ENCODE measurements at places on chromosomes 3 and 15. TPM values are rescaled to one million over a fixed set of nuclear protein-coding genes. Genes with fewer than 3 reads are reported as not detected.

IGSF10 gene
- 0.07 TPM for total RNA-seq

- DNase-seq = no peak
Observed at GRCh38 chr3:172286548-172287148, 161.6 kb downstream of the GHSR start.

DNA sequence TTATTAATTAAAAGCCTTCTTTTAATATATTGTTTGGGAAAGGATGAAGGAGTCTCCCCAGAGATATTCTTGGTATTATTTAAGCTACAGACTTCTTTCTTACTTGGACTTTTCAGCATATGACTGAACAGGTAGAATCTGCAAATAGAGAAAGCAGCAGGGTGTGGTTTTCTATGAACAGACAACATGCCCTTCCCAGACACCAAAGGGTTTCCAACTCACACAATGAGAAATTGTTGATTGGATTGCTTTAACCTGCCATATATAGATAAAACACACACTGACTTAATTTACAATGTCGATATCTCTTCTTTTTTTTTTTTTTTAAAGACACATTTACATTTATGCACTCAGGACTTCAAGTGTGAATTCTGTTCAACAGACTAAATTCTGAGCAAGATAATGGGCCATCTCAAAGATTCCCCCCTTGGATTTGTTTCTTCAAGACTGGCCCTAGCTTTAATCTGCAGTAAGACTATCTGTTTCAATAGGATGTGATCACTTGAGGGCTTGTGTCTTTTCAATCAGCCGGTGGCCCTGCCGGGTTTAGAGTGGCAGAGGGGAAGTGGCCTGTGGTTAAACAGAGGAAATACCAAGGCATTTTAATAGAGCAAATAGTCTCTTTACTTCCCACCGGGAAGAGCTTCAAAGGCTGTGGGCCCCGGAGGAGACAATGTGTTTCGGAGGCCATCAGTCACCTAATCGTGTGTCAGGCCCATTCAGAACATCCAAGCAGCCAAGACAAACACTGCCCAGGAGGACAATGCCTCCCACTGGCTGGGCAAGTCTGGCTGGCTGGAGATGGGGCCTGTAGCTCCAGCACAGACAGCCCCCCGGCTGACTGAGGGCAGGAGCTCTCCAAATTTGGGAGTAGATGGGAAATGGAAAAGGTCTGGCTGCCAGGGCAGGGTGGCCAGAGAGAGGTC lies 6.1 kb downstream of the IL17RD start:
- DNase-seq = no peak

MOBP gene
- not detected for total RNA-seq

DNA sequence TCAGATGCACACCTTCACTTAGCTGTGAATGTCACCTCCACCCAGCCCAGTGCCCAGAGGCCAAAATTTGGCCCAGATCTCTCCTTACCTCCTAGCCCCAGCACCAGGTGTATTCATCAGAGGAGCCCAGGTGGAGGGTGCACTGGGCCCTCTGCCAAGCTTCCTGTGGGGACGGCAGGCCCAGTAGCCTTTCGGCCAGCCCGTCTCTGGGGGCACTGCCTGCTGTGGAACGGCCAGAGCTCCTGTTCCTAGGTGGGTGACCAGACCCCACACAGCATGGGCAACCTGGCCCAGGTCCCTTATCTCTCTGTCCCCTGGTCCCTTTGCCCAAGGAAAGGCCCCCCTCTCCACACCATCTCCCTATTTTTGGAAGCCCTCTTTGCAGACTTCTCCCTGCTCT lies 67.8 kb downstream of the AAGAB start:
- DNase-seq = no peak

GTF2A2 gene
- 81.6 TPM for total RNA-seq

HTR3E gene
- total RNA-seq = not detected

DNA sequence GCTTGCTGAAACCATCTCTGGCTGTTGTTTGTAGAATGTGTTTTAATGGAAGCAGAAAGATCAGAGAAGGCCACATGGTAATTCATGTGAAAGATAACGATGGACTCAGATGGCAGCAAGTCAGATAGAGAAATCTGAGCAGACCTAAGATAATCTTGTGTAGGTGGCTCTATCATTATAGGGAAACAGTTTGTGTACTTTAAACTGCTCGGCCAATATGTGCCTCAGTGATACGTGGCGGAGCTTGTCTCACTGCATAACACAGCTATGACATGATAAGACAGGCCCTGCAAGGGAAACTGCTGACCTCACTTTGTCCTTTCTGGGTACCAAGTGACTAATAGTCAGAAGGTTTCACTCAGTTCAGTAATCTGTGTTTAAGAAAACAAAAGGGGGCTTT lies 51.0 kb downstream of the MME start:
- no peak for DNase-seq

ERICH6 gene
- not detected for total RNA-seq

DNA sequence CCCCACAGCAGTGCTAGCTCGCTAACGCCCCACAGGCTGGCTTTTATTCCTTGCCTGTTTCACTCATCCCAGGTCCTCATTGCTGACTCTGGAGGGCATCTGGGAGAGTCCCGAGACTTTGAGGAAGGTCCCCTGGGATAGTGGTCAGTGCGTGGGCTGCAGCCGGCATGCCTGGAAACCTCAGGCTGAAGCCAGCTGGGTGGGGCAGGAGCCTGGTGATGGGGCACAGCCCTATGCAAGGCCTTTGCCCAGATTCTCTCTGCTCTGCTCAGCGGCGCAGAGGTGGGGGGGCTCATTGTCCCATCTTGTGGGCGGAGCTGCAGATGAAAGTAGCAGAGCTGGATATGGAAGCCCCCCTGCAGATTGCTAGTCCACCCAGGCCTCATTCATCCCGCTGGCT lies 55.7 kb upstream of the SMAD6 start:
- no peak for DNase-seq

DNA sequence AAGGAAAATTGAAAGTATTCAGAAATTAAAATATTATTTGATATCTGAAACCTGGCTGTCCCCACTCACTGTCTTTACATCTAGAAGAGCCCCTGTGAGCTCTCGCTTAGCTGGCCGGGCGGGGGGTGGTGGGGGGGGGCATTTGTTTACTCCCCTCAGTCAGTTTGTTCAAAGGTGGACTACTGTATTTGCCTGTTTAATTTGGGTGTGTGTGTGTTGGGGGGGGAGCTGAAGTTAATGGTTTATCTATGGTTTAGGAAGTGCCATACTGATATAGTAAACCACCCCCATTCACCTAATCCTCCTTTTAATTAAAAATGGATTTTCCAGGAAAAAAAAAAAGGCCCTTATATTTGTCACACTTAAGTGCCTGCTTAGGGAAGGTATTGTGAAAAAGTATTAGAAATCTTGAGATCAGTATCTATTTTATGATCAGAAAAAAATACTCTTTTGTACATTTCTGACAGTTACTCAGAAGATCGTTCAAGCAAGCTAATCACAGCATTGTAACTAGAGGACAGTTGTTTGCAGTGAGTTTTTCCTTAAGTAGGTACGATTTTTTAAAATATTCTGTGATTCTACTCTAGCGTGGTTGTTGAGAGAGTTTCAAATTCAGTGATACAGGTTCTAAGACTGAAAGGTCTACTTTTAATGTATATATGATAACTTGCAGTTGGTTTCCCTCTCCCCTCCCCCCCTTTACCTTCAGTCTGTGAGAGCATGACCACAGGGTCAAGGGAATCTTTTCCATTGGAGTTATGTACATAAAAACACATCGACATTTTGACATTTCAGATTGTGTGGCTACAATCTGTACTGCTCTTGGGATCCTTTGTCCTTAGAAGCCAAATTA lies 8.5 kb downstream of the NR2F2 start:
- peak; percentile 19 for DNase-seq

GRCh38 chr3:17192995-17193394 lies 308.2 kb downstream of the PLCL2 start:
- no peak for DNase-seq

DNA sequence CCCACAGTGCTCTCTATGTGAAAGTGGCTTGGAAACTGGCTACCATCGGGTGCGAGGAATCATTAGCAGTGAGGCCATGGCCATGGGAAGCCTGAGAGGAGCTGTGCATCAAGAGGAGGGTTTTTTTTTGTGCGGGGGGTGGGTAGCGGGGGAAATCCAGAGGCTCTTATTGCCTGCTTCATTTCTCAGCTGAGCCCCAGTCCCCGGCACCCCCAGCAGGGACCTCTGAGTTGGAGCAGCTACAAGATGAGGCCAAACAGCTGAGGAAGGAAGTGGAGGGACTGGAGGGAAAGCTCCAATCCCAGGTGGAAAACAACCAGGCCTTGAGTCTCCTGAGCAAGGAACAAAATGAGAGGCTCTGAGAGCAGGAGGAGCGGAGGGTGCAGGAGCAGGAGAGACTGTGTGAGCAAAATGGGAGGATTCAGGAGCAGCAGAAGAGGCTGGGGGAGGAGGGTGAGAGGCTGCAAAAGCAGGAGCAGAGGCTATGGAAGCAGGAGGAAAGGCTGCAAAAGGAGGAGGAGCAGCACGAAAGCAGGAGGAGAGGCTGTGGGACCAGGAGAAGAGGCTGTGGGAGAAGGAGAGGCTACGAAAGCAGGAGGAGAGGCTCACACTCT lies 76.7 kb downstream of the ADAMTS7 start:
- no peak for DNase-seq

GRCh38 chr15:53247041-53247708 lies 457.0 kb upstream of the ONECUT1 start:
- DNase-seq = no peak

DNA sequence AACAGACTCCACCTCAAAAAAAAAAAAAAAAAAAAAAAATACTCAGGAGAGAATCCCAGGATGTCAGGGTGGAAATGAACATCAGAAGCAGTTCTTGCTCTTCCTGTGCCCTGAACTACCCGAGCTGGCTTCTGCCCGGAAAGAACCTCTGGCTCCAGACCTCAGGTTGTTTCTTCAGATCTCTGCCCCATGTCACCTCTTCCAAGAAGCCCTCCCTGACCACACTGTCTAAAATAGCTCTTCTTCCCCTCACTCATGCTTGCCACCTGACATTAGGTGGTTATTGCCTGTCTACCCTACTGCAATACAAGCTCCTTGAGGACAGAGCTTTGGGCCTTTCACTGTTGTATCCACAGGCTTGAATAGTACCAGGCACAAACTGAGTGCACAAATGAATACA lies 8.2 kb downstream of the TKT start:
- no peak for DNase-seq

HEMK1 gene
- 3.4 TPM for total RNA-seq

DNA sequence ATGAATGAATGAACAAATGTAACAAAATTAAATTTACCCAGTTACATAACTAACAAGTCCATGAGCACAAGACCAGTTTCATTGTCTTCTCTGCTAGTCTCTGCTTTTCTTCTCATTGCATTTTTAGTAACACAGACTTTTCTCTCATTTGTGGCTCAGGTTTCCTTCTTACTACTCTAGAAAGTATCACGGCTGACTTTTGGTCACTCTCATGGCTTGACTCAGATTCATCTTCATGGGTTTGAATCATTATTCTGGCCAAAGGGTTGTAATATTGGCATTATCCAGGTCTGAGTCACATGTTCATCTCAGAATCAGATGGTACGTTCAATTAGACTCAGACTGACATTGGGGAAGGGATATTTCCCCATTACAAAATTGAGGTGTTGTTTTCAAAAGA lies 121.5 kb upstream of the SATB1 start:
- DNase-seq = no peak

INSYN1 gene
- total RNA-seq = 22.2 TPM

- peak; percentile 31 for DNase-seq
Observed at GRCh38 chr3:186109897-186110803, 1.3 kb upstream of the ETV5 start.

DNA sequence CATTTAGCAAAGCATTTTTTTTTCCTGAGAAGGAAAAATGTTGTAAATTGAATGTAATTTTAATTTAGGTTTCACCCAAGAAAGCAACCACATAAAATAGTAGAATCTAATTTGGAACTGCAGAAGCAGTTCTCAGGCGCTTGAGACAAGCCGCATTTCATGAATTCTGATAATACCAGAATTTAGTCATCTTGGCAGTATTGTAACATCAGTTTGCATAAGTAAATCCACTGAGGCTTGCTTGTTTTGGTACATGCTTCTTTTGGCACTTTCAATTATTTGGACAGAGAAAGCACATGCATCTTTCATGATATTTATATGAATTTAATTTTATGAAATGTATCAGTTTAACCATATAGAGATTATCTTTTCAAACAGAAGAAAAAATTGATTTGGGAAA lies 389.7 kb upstream of the ROBO1 start:
- no peak for DNase-seq

COL6A5 gene
- not detected for total RNA-seq

DNA sequence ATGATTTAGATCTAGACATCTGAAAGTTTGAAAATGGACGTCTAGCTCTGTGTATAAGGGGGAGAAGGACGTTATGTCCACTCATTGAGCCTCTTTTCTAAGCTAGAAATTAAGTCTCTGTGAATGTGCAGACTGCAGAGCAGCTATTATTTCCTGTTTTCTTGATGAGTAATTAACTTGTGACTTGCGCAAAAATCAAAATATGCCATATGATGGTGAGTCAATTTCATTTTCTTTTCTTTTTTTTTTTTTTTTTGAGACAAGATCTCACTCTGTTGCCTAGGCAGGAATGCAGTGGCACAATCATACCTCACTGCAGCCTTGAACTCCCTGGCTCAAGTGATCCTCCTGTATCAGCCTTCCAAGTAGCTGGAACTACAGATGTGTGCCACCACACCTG lies 14.1 kb downstream of the LACTB start:
- DNase-seq = no peak

LACTB gene
- total RNA-seq = 8.7 TPM

- no peak for DNase-seq
Observed at GRCh38 chr3:149243540-149243939, 21.9 kb upstream of the CP start.

DNA sequence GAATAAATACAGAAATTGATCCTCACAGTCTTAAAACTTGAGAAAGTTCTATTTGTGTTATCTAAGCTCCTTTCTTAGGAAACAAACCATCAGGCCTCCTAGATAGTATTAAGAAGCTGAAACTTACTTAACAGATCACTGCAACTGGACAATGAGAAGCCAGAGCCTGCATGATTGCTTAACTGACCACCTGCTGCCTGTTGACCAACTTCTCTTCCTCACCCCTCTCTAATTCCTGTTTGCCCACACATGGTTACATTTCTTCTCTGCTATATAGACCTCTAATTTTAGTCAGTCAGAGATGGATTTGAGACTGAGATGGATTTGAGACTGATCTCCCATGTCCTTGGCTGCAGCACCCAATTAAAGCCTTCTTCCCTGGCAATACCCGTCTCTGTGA lies 13.5 kb downstream of the CCPG1 start:
- DNase-seq = no peak

GRCh38 chr3:138412821-138413551 lies 21.4 kb upstream of the ESYT3 start:
- no peak for DNase-seq

GRCh38 chr3:176905331-176905730 lies 292.0 kb downstream of the TBL1XR1 start:
- no peak for DNase-seq
